ENCODE measurements at places on chromosomes 1 and 21.
A peak's percentile ranks its signal among the peaks of the same experiment; 100 is the strongest.

- peak; percentile 43 for DNase-seq
Observed at GRCh38 chr21:41712730-41713129, 54.1 kb downstream of the RIPK4 start.

DNA sequence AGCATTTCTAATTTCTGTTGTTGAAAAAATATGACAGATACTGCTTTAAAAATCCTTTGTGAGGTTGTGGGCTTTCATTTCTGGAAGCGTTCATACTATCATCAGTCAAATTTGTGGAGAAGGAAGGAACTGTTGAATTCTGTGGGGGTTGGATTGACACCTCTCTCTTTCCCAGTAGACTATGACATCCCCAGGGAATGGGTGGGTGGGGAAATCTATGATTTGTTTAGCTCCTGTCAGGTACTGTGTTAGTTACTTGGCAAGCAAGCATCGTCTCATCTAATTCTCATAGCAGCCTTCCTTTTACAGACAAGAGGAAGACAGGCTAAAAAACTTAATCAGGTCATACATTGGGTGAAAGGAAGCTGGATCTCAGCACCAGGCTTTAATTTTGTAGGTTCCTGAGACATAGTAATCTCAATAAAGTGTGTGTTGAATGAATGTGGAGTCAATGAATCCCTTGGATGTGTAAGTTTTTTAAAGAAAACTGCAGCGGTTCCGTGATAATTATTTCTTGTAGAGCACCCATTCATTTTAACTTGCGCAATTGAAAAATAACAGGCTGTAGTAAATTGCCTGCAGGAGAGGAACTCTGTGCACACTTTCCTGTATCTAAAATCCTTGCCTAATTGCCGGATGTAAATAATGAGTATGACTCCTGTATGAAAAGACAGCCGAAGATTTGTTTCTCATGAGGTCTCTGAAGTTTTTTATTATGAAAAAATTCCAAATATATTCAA, 60.6 kb downstream of the MYOM3 start:
- DNase-seq = no peak

- peak; percentile 31 for DNase-seq
Observed at GRCh38 chr1:33099290-33100118, 18.6 kb downstream of the AZIN2 start.

DNA sequence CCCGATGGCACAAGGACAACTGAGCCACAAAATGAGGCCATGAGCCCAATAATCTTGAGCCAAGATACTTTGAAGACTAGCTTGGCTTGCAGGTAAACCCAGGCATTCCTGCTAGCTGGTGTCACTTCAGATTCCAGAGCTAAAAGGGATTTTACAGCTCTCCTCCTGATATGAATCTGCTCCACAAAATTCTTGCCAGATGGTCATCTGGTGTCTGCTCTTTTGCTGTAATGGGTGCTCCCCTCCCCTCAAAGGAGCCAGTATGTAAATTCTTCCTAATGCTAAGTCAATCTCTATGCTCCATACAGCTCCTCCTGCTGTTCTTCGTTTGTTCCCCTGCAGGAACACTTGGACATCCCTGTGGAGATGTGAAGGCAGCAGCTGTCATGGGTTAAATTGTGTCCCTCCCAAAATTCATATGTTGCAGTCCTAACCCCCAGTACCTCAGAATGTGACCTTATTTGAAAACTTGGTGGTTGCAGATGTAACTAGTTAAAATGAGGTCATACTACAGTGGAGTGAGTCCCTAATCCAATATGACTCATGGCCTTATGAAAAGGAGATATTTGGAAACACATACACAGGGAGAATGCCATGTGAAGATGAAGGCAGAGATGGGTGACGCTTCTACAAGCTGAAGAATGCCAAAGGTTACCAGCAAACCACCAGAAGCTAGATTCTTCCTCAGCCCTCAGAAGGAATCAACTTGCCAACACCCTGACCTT, 180.6 kb upstream of the PALMD start:
- no peak for DNase-seq

- no peak for DNase-seq
Observed at GRCh38 chr1:58587667-58588066, 10.6 kb upstream of the TACSTD2 start.
